Effector memory CD8-positive, alpha-beta T cell (primary cell): ENCODE measurements at places on chromosomes 7 and 10.

DNA sequence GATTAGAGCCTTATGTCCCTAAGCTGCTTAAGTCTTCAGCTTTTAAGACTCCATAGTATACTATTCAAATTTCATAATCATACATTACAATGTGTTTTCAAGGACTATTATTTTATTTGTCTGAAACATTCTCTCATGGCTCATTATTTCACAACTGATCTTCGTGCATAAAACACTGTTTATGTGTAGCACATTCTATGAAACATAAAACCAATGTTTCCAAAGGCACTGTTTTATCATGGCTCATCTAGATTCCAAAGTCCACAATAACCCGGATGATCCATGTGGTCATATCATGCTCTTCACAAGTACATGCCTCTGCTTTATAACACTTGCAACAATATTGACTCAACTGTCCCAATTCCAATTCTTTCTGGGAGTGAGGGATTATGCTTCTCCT, 806.1 kb downstream of the TNS3 start:
- DNase-seq = no peak

- DNase-seq = no peak
Measured at GRCh38 chr7:26583094-26583648, 281.2 kb downstream of the SKAP2 start.

DNA sequence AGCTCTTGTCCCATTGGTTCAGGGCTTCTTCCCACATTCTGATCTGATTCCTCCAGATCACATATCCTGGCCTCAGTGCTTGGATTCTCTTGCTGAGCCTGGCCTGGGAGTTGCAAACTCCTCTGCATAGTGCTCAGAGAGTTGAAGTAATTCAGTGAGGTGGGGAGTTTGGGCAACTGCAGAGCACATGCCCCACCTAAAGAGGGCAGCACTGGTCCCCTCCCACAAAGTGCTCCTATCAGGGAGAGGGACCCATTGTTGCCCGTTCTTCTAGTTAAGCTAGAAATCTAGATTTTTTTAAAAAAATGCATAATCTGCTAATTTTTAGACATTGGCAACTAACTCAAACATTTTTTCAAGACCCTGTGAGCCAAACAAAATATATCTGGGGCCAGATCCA, 45.1 kb downstream of the CHN2 start:
- no peak for DNase-seq

GRCh38 chr7:23372611-23373010, 73.5 kb downstream of the MALSU1 start:
- no peak for DNase-seq

DNA sequence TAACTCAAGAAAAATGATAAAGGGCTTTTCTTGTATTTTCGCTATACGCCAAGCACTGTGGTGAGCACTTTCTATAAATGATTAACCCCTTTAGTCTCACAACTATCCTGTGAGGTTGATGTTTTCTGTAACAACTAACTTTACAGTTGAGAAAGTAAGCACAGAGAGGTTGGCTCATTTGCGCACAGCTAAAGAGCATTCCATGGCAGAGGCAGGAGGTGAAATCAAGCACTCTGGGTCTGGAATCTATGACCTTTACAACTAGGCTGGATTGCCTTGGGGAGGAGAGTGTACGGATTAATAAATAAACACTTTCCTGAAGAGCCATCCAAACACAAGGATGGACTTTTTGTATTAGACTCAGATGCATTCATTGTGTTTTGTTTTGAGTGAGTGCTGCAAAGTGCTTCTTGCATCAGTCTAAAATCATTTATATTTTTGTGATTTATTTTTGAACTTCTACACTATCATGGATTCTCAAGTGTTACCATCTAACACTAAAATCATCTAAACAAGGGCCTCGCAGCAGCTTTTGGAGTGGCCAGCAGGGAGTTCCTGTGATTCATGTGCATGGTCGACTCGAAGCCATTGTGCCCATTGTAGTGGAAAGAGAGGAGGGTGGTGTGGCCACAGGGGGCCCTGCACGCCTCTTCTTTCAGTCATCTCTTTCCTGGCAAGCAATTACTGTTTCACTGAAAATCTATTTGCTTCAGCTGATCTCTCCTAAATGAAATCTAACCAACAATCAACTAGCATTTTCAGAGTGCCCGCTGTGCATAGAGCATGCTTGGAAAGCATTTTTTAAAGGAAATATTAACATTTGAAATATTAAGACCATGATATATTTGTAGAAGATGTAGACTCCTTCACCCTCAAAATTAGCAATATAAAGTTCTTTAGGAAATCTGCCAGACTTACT, 633.4 kb upstream of the COBL start:
- DNase-seq = no peak

- no peak for DNase-seq
Measured at GRCh38 chr10:122265896-122266295, 5.2 kb upstream of the BTBD16 start.

- DNase-seq = no peak
Measured at GRCh38 chr7:36423633-36424032, 34.0 kb downstream of the ANLN start.

DNA sequence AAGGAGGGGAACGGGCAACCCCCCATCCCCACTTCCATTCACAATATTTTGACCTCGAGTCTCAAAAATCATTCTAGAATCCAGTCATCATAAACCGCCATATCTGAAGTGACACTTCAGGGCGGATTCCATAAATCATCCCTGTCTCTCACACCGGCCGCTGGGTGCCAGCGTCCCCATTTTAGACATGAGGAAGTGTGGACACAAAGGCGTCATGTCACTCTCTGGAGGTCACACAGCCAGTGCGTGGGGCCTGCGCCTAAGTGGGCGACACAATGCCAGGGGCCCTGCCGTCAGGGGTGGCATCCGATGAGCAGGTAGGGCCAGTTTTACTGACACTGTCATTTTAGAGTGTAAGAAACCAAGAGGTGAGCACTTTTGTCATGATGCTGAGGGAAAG, 19.5 kb downstream of the KCNH2 start:
- DNase-seq = no peak

DNA sequence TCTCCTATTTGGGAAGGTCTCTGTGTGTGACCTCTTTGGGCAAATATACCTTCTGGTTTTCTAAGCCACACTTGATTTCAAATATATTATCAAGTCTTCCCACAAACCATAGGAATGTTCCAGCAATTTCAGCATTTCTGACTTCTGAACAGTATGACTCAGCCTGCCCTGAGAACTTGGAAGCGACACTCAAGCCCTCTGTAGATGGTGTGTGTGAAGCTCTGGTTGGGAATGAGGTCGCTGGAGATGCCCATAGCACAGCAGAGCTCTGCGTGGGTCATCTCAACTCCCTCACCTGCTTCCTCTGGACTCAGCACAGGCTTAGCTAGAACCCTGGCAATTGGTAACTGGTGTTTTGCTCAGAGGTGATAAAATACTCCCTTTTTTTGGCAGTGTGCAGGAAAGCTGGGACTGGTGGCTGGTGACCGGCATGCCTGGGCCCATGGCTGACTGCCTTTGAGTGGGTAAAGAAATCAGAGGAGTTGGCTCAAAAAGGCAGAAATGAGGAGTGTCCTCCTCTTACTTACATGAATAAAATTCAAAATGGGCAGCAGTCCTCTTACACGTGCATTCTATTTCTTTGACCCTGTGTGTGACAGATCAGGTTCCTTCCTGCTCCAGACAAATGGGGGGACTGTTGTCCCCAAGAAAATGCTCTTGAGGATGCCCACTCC, 87.5 kb upstream of the NRP1 start:
- DNase-seq = no peak

- no peak for DNase-seq
Measured at GRCh38 chr7:148903504-148903903, 19.4 kb upstream of the EZH2 start.

DNA sequence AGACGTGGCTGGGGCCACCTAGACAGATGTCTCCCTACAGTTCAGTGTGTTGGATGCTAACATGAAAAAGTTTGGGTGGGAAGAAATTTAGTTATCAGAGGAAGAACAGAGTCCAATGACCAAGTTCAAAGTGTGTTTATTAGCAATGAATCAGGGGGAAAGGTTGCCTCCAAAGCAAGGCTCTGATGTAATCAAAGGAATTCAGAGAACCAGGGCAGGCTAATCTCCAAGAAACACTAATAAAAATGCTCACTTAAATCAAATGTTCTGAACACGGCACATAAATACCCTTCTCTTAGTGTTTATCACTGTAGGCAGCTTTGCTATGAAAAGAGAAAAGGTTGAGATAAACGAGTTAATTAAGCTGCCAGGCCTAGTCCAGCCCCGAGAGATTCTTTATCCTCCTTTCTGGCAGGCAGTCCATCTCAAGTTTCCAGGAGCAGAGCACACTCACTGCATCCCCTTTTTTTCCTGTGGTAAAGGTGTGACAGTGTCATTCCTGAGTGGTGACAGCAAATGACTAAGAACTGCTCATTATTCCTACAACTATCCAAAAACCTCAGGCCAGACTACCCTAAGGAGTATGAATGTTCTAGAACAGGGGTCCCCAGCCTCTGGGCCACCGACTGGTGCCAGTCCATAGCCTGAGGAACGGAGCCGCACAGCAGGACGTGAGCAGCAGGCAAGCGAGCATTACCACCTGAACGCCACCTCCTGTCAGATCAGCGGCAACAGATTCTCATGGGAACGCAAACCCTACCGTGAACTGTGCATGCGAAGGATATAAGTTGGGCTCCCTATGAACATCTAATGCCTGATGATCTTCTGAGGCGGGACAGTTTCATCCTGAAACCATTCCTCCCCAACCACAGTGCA, 66.9 kb upstream of the FHIP2A start:
- no peak for DNase-seq

DNA sequence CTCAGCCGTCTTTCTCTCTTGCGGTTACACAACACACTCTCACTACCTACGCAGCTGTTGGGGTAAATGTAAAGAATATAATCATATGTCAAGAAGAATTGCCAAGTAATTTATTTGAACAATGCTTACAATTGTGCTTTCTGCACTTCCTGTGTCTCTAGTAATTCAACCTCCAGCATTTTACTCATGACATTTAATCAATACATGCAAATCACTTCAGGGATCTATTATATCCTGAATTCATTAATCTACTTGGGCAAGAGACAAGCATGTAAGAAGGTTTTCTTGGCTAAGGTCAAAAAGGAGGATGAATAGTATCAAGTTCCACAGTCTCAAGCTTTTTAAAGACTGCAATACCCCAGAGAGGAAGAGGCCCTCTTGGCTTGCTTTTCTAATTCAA, 562.9 kb upstream of the ADARB2 start:
- no peak for DNase-seq

- no peak for DNase-seq
Measured at GRCh38 chr7:138029126-138029525, 27.2 kb upstream of the CREB3L2 start.

DNA sequence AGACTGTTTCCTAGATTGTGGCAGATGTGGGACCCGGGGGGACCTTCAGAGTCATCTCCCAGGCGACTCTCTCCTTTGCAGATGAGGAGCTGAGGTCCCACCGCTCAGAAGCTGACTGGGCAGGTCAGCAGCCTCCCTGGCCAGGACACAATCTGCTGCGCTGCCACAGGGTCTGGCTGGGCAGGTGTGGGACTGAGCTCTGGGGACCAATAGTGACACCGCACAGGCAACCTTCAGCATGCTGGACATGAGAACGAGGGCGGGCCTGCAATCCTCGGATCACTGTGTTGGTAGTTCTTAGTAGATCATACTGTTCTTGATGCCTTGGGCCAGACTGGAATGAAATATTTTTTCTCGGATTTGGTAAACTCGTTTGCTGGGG, 20.5 kb upstream of the CRYGN start:
- no peak for DNase-seq

- no peak for DNase-seq
Measured at GRCh38 chr7:139036901-139037300, 1.1 kb upstream of the ZC3HAV1L start.

DNA sequence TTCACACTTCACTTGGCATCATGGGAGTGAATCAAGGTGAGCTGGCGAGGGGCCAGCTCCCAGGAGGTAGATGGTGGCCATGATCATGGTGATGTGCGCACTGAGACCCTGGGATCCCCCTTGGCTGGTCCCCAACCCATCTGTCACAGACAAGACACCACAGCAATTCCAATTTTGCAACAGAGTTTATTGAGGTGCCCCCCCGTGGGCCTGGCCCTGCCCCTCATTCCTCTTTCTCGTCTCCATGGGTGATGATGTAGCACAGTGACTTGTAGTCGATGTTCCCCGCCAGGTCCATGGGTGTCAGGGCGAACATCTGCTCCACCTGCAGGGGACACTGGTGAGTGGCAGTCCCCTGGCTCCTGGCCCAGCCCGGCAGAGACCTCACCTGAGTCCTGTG, 2.4 kb downstream of the MYL7 start:
- DNase-seq = no peak

GRCh38 chr7:108088729-108089128, 41.4 kb downstream of the LAMB4 start:
- no peak for DNase-seq

- no peak for DNase-seq
Measured at GRCh38 chr7:157116762-157117161, 22.0 kb upstream of the UBE3C start.

- DNase-seq = no peak
Measured at GRCh38 chr10:124213899-124214510, 120.6 kb upstream of the CHST15 start.
